Iris pigment epithelial cell (primary cell): ENCODE measurements at places on chromosomes 7 and 10.

GRCh38 chr7:97017192-97018125 is 7.2 kb downstream of the DLX5 start:
- DNase-seq = no peak

DNA sequence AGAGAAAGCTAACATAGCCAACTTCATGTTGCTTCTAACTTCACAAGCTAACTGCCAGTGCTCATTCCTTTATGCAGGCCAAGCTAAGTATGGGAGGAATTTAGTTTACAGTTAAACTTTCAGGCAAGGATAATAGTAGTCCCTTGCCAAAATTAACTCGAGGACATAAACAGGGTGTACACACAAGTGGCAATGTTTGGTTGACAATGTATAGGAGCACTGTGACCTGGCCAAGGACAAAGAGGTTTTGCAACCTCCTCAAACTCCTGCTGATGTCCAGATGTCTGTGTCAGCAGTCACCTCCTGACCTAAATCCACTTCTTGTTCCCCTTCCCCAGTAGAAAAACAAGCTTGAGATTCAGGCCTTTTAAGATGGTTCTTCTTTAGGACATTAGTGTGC is 494.6 kb upstream of the KLF6 start:
- peak; percentile 39 for DNase-seq

- peak; percentile 1 for DNase-seq
Observed at GRCh38 chr10:2839081-2839725, 228.1 kb upstream of the PFKP start.

GRCh38 chr7:46669028-46669427 is 748.0 kb upstream of the IGFBP3 start:
- DNase-seq = no peak

DNA sequence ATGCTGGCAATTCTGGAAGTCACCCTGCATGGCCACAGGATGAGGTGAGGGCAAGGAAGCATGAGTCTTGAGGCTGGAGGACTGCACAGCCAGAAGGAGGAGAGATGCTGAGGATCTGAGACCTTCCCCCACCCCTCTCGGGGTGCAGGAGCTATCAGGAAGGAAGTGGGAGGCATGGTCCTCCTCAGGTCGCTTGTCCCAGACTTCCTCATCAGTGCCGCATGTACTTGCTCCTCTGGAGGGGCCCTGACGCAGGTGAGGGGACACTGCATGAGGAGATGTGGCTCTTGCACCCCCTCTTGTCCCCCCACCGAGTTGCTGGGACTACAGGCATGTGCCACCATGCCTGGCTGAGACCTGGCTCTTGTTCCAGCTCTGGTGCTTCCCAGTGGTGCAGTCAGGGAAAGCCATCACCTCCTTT is 5.7 kb upstream of the ZMIZ1 start:
- no peak for DNase-seq

GRCh38 chr7:121307021-121307574 is 21.7 kb upstream of the WNT16 start:
- no peak for DNase-seq

GRCh38 chr10:69673521-69673920 is 43.5 kb downstream of the FAM241B start:
- no peak for DNase-seq

DNA sequence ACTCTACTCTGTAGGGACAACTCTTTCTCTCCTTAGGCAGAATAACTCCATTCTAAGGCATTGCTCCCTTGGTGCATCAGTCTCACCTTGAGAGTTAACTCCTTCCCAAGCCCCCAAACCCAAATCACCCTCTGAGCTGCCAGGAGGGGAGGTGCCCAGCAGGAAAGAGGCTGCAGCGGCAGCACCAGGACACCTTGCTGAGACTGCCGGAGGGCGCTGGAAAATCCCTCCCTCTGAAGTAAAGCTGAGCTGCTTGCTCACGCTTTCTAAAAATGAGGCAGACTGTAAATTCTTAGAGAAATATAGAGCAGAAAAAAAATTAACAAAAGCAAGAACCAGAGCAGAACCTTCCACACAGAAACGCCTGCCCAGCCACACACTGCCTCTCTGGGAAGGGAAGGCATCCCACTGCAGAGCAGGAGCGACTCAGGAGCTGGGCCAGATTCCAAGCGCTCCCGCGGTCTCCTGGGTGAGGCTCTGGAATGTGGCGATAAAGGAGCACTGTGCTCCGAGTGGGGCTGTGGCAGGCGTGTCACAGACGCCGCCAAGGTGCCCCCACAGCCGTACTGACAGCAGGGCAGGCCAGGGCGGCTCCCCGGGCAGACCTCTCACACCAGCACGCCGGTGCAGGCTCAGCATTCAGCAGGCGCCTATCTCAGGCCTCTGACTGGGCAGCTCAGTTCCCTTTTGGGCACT is 202.1 kb downstream of the TNS3 start:
- DNase-seq = peak; percentile 45

- DNase-seq = no peak
Observed at GRCh38 chr10:100927266-100927665, 14.5 kb downstream of the SLF2 start.

DNA sequence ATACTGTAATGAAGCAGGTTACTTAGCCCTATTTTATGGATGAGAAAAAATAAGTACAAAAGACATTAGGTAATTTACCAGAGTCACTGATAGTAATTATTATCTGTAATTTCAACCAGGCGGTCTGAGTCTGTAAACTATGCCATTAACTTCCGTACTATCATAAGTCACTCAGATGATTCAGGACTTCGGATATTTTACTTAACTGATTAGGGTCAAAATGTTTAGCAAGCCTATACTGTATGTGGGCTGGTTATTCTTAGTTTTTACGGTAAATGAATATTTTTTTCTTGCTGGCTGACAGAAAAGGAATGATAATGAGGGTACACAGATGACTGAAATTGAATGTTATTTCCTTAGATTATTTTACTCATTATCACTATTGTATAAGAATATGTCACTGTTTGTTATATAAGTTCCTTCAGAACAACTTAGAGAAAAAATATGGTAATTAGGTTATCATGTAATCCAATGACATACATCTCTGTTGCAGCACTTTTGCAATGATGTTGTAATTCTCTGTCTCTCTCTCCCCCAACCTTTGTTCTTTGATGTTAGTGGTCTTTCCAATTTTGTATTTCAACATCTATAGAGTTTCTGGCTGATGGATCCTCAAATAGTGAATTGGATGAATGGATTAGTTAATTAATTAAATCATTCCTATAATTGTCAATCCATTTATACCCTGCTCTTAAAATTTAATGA is 165.6 kb downstream of the ZEB1 start:
- peak; percentile 37 for DNase-seq

DNA sequence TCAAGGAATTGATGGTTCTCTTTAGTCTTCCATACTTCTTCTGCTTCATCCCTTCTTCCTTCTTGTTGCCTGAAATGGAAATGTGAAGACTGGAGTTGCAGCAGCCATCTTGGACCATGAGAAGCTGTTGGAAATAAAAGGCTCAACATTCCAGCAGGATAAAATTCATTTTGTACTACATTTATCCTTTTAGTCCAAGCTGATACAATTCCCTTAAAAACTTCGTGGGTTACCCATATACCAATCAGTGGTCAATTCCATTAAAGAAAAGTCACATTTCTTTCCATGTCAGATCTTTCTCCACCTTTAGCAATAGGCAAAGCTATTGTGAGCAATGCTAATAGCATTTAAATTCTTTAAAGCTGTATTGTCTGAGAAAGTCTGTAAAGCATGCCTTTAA is 141.3 kb upstream of the LYZL2 start:
- DNase-seq = no peak

GRCh38 chr7:2501947-2502646 is 17.5 kb upstream of the LFNG start:
- DNase-seq = no peak

- no peak for DNase-seq
Observed at GRCh38 chr10:24406809-24407483, 198.0 kb downstream of the KIAA1217 start.

DNA sequence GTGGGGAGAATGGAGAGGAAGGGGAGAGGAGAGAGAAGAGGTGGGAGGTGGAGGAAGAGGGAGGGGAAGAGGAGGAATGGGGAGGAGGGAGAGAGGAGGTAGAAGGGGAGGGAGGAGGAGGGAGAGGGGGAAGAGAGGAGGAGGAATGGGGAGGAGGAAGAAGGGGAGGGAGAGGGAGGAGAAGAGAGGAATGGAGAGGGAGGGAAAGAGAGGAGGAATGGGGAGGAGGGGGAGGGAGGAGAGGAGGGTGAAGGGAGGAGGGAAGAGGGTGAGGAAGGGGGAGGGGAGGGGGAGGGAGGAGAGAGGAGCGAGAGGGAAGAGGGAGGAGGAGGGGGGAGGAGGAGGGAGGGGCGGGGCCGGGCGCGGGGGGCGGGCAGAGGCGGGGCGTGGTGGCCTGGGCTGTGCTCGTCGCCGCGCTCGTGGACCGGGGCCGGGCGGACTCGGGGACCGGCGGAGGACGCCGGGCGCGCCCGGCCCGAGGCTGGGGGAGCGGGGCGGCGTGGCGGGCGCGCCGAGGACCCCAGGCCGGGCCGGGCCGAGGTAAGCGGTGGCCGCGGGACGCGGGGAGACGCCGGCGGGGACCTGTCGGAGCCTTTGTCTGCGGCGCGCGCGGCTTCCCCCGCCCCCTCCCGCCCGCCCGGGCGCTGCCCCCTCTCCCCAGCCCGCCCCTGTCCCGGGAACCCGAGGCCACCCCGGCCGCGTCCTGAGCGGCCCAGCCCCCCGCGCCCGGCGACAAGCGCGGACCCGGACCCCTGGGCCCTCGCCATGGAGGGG is at the start of gene SLC29A4:
SLC29A4 (plus strand) TSS at position 401 of the 774 bp plus-strand sequence. CDS start 4,874 bp downstream, outside the sequence.
- DNase-seq = no peak

- no peak for DNase-seq
Observed at GRCh38 chr7:125695626-125696025, 766.0 kb upstream of the POT1 start.

- no peak for DNase-seq
Observed at GRCh38 chr7:109895536-109895935, 1195.4 kb upstream of the LRRN3 start.
